GM23338 (cell line): ENCODE measurements at places on chromosomes 4 and X. TPM values are rescaled to one million over a fixed set of nuclear protein-coding genes. Genes with fewer than 3 reads are reported as not detected.

Gene SPATA18
- 2.5 and 4.2 TPM in 2 replicates for total RNA-seq

Gene SSX2B
- total RNA-seq = 0.17 TPM in 1 of 2 replicates, not detected in the other

Gene INTU
- total RNA-seq = 16.6 and 17.0 TPM in 2 replicates

- no peak overlapping the region for H3K4me3 ChIP-seq
- H3K36me3 ChIP-seq = no peaks in the 10 kb centered on the region
- no peaks in the 10 kb centered on the region for H3K27me3 ChIP-seq
- peak; percentile 72 for DNase-seq
Measured at GRCh38 chr4:138111462-138112000, 130.6 kb downstream of the SLC7A11 start.

- no peak overlapping the region for H3K4me3 ChIP-seq
- no peak for DNase-seq
- H3K27me3 ChIP-seq = no peaks in the 10 kb centered on the region
- H3K36me3 ChIP-seq = peaks cover 8% of the 10 kb centered on the region; the same call in 1 of the 2 replicates
Measured at GRCh38 chr4:87525636-87526295, 3.4 kb downstream of the SPARCL1 start.

DNA sequence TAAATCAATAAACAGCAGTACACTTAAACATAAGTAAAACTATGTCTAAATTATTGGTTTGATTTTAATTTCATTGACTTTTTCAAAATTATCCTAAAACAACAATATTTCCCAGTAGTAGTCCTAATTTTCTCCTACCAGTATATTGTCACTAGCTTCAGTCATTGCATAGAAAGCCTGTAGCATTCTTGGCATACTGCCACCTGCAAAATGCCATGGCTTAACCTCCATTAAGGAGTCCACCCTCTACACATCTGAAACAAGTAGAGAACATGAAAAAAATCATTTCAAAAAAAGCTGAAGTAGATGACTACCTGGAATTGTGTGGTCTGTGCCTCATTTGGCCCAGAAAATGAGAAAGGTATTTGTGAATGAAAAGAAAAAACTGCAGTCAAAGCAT lies 348.5 kb downstream of the INPP4B start:
- 0 out of 2 replicates have a peak, but pooled peaks cover 8% of the 10 kb centered on the region for H3K4me1 ChIP-seq
- no peak overlapping the region for H3K4me3 ChIP-seq
- no peak for DNase-seq
- H3K36me3 ChIP-seq = no peaks in the 10 kb centered on the region

- peak; percentile 69 for DNase-seq
- no peak overlapping the region for H3K4me3 ChIP-seq
- H3K27ac ChIP-seq = no peak overlapping the region
- no peaks in the 10 kb centered on the region for H3K36me3 ChIP-seq
Measured at GRCh38 chr4:32775049-32775448, 2054.9 kb downstream of the PCDH7 start.

DNA sequence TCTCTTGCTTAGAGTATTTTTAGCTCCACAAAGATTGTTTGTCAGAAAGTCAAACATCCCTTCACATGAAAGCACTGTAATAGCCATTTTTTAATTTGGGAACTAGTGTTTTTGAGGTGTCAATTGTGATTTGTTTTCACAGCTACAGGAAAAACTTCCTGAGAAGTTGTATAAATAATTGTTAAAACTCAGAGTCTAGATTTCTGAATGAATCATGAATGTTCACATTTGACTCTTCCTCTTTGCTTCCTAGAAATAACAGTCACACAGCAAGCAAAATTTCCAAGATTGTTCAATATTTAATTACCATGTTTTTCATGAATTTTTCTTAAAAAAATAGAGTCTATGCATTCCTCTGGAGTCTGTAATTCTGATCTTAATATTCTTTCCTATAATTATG lies 156.9 kb upstream of the SLC7A11 start:
- peak overlapping the region; percentile 60; the same call in 1 of the 2 replicates for H3K27ac ChIP-seq
- no peaks in the 10 kb centered on the region for H3K27me3 ChIP-seq
- H3K36me3 ChIP-seq = no peaks in the 10 kb centered on the region
- DNase-seq = no peak

GRCh38 chrX:53376888-53377287 lies 45.6 kb downstream of the SMC1A start:
- H3K4me1 ChIP-seq = no peaks in the 10 kb centered on the region
- H3K27ac ChIP-seq = no peak overlapping the region
- no peak for DNase-seq

DNA sequence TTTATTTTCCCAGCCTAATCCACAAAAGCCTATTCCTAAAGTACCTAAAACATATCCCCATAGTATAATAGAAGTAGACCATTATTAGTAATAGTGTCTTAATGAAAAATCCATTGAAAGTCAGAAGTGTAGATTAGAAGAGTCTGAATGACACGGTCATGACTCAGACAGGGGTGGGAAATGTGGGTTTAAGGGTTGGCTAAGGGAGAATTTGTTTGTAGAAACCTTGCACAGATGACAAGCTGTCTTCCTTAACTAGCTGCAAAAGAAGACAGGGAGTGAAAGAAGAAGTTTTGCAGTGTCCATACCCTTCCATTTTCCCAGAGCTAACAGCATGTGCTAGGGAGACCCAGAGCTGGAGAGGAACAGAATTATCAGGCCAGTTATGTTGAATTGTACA lies 242.7 kb upstream of the ETNPPL start:
- H3K27ac ChIP-seq = no peak overlapping the region
- no peaks in the 10 kb centered on the region for H3K27me3 ChIP-seq
- DNase-seq = no peak
- H3K4me3 ChIP-seq = no peak overlapping the region
- H3K4me1 ChIP-seq = peaks cover 12% of the 10 kb centered on the region
- no peaks in the 10 kb centered on the region for H3K36me3 ChIP-seq

DNA sequence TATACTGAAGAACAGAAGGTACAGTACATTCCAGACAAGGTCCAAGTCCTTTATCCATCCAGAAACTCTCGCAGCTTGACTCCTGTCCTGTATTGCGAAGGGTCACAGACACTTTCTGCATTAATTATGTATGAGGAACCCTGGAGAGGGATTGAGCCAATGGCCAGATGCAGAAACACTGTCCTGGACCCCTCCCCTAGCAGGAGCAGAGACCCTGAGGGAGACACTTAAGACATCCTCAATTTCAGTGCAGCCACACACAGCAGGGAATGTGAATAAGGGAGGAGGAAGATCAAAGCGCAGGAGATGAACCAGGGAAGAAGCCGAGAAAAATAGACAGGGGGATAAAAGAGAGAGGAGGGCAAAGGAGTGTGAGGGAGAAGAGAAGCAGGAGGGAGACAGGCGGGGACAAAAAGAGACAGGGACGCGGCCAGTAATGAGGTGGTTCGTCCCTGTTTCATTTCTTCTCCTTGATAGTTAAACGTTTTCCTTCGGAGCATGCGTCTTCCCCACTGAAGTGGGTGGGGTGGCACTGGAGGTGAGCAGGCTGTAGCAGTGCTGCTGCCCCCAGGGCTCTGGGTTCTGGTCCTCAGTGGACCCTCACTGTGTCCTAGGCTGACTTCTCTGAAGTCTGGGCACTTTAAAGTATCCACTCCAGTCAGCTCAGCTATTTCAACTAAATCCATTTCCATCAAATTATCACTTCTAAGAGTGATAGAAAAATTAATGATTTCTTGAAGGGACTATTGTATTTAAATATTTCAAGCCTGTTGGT lies 356.4 kb upstream of the NOCT start:
- no peaks in the 10 kb centered on the region for H3K36me3 ChIP-seq
- peak; percentile 33 for DNase-seq
- H3K27ac ChIP-seq = peak overlapping the region; percentile 92
- peak overlapping the region; percentile 45 for H3K4me3 ChIP-seq
